Stimulated activated naive CD8-positive, alpha-beta T cell treated with anti-CD3 and anti-CD28 coated beads, Interleukin-15, amount 100 ng/mL, for 72 hours (primary cell): ENCODE measurements at places on chromosomes 2 and 18.
A peak's percentile ranks its signal among the peaks of the same experiment; 100 is the strongest.

DNA sequence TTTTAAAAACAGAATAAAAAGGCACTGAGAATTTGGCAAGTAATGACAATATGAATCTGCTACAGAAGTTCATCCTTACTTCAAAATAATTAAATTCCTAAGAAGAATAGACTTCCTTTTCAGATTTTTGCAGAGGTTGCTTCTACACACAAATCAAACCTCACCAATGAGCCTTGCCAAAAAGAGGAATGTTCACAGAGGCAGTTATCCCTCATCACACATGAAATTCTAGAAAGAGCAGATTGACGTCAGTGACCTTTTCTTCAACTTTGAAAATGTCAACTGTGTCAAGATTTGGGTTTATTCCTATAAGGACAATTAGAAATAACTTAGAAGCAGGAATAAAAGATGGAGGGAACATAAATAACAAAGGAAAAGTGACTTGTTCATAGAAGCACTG lies 64.6 kb downstream of the MBD2 start:
- no peak for DNase-seq

- DNase-seq: no peak
These were observed 87.4 kb downstream of the MYO5B start for GRCh38 chr18:50107468-50107977.

DNA sequence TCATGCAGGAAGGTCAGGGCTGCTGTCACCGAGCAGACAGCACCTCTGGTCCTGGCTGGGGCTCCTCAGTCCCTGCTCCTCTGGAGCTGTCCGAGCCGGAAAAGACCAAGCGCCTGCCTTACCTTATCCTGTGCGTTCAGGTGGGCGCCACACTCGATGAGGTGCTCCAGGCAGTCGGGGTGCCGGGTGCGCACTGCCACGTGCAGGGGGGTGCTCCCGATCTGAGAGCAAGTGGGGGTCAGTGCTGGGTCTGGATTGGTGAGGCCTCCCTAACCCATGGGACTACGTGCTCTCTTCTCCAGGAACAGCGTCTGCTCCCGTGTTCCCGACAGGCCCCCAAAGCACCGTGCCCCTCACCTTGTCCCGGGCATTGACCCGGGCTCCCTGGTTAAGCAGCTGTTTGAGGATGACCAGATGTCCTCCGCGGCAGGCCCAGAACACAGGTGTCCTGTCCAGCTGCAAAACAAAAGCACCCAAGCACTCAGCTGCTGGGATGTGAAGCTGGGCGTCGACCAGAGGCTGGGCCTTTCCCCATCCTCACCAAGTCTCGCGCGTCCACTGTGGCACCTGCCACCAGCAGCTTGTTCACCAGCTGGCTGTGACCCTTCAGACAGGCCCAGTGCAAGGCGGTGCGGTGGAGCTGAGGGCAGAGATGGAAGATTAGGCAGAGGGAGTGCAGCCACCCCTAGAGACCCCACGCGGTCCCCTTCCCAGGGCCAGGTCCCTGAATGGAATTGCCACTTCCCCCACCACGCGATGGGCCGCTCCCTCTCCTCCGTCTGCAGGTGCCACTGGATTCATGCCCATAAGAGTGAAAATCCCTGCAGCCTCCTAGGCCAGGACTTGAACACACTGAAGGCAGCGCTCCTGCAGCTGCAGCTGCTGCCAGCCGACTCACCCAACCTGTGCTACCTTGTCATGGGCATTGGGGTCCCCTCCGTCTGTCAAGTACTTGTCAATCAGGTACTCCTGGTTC lies 3.7 kb downstream of the ANKRD23 start:
- no peak for DNase-seq

DNA sequence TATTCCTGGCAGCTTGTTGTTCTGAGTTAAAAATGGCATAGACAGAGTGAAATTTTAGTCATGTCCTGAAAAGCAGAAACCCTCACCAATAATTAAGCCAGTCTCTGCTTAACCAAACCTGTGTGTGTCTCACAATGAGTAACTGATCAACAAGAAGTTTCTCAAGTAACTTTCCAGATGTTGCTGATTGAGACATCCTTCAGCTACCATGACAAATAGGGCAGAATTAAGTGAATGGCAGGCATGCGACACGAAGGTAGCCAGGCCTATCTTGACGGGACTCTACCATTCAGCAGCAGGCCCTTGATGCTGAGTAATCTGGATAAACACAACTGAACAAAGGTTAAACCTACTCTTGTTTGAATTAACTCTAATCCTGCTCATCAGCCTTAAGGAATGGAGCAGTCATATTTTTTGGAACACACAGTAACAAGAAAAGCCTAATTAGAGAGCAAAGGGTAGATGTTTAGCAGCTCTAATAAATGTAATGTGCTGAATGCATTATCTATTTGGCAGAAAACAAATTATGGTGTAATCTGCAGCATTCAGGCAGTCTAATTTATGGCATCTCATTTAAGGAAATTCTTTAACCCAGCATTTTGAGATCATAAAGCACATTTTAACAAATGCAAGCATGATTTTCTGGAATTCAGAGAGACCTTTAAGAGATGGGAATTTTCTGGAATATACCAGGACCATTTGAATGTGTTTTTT lies 159.5 kb upstream of the EPHA4 start:
- DNase-seq: no peak

- DNase-seq: no peak
These were observed 142.4 kb downstream of the CAPN13 start for GRCh38 chr2:30664761-30665358.

- DNase-seq: no peak
These were observed 7.6 kb upstream of the TMEFF2 start for GRCh38 chr2:192202373-192202772.

- no peak for DNase-seq
These were observed 23.0 kb upstream of the RHOB start for GRCh38 chr2:20423847-20424246.

GRCh38 chr2:215653344-215654030 lies 217.6 kb upstream of the FN1 start:
- DNase-seq: no peak

- no peak for DNase-seq
These were observed 140.4 kb upstream of the KLHL29 start for GRCh38 chr2:23244617-23245016.

DNA sequence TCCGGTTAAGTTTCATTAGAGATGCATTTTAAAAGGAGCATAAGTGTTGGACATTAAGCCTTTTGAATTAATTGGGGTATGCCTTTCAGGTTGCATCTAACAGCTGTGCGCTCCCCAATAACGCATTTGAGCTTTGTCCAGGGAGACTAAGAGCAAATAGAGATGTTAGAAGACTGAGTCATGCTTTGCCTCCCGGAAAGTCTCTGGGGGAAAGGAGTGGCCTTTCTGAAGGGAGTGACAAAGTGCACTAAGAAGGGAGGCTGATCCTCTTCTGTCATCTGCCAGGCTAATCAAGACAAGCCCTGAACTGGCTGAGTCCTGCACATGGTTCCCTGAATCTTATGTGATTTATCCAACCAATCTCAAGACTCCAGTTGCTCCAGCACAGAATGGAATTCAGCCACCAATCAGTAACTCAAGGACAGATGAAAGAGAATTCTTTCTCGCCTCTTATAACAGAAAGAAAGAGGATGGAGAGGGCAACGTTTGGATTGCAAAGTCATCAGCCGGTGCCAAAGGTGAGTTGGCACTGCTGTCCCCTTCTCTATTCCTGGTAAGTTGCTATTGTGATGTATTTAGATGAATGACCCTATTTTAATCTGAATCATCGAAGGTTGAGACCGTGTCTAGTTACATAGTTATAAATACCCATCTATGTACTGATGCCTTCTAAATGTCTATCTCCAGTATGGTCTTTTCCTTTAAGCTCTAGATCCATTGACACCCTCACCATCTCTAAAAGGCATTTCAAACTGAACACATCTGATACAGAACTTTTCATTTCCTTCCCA lies 12.1 kb downstream of the TTL start:
- no peak for DNase-seq

DNA sequence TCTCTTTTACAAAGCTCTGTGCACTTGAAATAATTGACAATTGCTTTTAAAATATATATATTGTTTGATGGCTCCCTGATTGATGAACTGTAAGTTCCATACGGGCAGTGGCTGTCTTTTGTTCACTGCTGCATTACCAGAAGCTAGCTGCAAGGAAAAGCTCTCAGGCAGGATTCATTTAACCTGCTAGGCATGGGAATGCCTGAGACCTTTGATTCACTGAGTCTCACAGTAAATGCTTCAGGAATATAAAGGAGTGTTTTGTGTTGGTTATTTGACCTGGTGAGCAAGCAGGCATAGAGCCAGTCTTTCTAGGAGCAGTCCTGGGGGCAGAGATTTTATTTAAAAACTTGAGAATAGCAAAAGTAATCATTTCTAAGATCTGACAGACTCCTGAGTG lies 193.2 kb upstream of the ITGA4 start:
- no peak for DNase-seq

DNA sequence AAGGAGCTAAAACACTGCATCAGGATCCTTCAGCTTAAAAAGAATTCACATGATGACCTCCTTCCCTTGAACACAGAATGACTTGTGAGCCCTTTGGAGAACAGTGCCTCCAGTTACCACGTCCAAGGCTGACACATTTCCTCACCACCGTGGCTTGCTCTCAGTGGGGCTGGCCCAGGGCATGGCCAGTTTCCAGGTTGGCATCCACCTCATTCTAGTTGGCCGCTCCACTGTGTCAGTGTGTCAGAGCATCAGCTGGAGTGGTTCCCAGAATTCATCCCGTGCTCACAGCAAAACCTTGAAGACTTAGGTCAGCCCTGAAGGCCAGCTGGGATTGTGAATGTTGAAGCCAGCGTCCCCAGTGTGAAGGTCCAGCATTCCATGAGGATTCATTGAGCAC lies 158.5 kb downstream of the INSIG2 start:
- DNase-seq: no peak

DNA sequence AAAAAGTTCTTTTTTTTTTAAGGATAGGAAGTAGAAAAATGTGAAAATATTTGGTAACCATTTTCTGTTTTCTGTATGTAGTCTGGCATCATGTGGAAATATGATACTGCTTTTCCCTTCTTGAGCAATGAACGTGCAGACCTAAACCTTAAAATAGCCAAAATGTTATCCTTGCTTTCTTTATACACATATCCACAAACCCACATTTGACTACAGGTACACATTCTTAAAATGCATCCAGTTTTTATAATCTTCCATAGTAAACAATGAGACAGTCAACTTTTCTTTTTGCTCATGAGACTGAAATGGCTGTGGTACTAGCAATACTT lies 90.9 kb downstream of the OSBPL6 start:
- no peak for DNase-seq

- peak; percentile 50 for DNase-seq
These were observed 19.8 kb downstream of the HDAC4 start for GRCh38 chr2:239380831-239381708.

- no peak for DNase-seq
These were observed 27.2 kb downstream of the PXDN start for GRCh38 chr2:1717113-1717512.

DNA sequence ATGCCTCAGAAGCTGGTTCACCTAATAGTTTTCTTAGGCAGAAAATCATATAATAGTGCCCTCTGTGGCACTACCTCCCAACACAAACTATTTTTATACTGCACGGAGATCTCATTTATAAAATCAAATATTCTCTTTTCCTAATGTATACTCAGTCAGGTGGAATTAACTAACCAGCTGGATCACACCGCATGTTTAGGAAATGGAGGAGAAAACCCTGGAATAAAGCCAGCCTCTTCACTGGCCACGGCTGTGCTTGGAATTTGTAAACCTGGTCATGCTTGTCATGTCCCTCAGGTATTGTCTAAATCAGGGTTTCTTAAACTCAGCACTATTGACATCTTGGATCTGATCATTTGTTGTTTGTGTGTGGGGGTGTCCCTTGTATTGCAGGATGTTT lies 85.6 kb downstream of the DOCK10 start:
- no peak for DNase-seq

GRCh38 chr18:25230658-25231326 lies 121.2 kb downstream of the ZNF521 start:
- no peak for DNase-seq

GRCh38 chr2:172200495-172201085 lies 97.9 kb upstream of the DLX2 start:
- DNase-seq: no peak

GRCh38 chr2:105786231-105787230 lies 41.8 kb downstream of the NCK2 start:
- DNase-seq: no peak

DNA sequence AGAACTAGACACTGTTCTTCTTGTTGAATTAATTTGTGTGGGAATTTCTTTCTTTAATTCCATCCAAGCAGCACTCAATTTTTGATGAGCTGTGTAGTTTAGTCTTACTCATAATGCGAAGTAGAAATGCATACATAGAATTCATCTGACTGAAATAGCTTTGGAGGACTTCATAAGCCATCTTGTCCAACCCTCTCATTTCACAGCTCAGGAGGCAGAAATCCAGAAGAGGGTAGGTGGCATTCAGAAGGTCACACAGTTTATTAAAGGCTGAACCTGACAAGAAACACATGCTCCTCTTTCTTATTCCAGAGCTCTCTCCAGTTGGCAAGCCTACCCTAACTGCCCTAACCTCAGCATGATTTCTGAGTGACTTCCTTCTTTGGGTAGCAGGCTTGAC lies 169.2 kb upstream of the NOSTRIN start:
- DNase-seq: no peak

DNA sequence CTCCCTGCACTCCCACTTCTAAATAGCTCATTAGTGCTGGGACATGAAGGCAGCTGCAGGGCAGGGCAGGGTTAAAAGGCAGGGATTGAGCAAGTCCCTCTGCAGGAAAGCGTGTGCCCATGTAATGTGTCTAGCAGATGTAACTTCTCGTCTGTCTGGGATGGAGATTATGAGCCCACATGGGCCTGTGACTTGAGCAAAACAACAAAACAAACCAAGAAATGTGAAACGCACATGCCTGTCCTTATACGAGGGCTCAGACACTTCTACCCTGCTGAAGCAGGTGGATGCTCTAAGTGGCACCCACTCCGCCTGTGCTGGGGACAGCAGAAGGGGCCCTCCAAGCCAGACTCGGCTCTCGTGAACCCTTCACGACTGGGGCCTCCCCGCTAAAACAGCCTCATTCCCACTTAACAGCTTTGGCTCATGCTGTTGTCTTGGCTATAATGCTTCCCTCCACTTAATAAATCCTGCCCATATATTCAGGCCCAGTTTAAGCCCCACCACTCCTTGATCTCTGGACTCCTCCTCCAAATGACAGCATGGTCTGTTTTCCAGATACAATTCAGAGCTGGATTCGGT lies 40.9 kb downstream of the TMEM247 start:
- no peak for DNase-seq

DNA sequence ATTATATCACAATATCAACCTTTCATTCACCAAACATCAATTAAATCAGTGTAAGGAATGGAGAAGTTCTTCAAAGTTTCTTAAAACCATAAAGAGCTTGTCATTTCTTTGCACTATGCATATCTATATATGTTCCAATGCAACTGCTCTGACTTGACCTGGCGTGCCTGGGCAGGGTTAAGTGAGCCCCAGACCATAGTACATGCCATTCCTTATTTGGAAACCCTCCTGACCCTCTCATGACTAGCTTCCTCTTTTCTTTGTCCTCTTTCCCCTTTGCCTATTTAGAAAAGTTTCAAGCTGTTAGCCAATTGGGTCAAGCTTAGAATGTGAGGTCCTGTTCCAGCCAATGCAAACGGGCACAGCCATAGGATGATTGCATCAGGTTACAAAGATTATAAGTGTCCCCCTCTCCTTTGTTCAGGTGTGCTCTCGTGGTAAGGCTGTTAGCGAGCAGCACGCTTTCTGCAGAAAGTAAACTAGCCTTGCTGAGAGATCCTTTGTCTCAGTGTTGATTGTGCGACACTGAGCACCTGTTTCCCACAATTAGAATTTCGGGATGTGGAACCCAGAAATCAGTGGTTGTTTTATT lies 78.2 kb upstream of the UXS1 start:
- no peak for DNase-seq
